ENCODE measurements at places on chromosomes 7 and 10. TPM values are rescaled to one million over a fixed set of nuclear protein-coding genes. Genes with fewer than 3 reads are reported as not detected.

DNA sequence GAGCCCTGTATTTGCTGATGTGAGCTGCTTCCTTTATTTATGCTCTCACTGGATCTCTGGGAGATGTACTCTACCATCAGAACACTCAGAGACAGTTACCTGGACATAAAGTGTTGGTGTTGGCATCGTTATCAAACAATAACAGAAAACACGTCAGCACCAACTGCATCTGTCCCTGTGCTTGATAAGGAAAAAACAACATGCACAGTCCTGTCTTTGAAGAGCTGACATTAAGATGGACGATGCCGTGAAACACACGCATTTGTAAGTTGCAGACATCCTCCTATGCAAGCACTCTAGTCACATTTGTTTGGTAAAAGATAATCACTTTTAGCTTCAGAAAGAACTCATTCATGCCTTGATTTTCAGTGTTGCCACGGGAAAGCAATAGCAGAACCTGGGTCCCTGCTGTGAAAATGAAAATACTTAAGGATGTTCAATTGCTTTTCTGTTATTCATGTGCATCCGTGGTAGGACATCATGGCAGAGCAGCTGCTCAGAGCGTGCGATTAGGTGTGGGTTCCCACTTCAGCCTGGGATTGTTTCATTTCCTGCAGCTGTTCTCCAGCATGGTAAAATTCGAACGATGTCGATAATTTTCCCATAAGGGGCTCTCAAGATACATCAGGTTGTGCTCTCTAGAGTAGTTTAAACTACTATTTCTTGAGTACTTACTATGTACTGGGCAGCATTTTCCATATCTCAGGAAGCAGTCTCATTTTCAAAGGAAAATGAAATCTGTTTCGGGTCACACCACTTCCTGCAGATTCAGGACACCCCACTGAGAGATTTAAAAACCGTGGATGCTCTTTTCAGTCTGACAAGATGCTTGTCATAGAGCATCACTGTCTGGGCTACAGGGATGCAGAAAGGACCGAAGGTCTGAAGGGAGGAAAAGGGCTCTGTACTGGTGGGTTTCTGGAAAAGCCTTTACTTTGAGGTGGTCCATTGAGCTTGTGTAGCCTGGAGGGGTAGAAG is 248.7 kb downstream of the CAMK1D start:
- DNase-seq = no peak

DNA sequence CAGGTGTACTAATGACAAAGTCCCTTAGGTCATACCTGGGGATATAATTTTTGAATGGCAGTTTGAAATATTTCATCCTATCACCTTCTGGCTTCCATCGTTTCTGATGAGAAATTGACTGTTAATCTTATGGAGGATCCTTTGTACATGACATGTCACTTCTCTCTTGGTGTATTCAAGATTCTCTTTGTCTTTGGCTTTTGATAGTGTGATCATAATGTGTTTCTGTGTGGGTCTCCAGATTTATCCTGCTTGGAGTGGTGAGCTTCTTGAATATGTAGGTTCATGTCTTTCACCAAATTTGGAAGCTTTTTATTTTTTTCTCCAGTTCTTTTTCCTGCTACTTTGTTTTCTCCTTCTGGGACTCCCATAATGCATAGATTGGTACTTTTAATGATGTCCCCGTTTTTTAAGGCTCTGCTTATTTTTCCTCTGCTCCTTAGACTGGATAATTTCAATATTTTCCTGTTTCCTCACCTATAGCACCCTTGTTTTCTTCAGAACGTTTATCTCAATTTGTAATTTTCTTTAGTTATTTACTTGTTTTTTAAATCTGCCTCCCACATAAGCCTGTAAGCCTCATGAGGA is 4.4 kb downstream of the RBM33 start:
- no peak for DNase-seq

TRIM73 gene
- total RNA-seq = 1.4 TPM

SSBP1 gene
- 360 TPM for total RNA-seq

DNA sequence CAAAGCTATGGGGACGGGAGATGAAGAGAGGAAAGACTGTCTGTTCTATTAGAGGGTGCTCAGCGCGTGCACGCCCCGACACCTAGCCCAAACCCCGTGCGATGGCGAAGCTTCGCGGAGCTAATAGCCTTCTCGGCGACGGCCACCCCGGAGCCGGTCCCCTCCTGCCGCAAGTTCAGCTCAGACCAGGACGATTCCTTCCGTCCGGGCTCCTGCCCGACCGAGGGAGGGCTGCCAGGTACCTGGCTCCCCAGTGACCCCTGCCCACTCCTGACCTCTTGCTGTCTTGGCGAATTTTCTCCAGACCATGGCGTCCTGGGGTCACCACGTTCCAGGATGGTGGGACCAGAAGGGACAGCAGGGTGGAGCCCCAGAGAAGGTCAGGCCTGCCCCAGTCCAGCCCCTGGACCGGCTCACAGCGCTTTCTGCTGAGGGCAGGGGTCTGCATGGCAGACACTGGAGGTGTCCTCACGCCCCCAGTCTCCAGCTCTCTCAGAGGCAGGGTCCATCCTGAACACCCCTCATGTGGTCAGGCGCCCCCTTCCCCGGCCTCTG is 36.7 kb downstream of the UNCX start:
- DNase-seq = no peak

HOXA3 gene
- total RNA-seq = 5.8 TPM

TACR2 gene
- not detected for total RNA-seq

DNAH11 gene
- total RNA-seq = 0.40 TPM

Data from NCI-H460 (cell line).